ENCODE measurements at places on chromosomes 11 and 22.

DNA sequence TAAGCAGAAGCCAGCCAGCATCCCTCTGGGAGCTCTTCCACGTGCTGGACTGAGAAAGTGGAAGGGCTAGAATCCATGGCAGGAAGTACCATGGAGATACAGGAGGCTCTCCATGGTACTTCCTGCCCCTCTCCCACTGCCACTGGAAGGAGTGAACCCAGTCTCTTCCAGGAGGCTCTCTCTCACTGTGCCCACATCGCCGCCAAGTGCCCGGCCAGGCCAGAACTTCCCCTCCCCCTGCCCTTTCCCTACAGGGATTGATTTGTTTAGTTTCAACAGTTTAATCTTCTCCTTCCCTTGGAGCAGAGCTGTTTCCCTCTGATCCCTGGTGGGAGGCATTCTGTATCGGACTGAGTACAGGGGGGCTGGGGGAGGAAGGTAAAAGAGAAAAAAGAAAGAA is 133.6 kb downstream of the DSCAML1 start:
- no peak for DNase-seq

DNA sequence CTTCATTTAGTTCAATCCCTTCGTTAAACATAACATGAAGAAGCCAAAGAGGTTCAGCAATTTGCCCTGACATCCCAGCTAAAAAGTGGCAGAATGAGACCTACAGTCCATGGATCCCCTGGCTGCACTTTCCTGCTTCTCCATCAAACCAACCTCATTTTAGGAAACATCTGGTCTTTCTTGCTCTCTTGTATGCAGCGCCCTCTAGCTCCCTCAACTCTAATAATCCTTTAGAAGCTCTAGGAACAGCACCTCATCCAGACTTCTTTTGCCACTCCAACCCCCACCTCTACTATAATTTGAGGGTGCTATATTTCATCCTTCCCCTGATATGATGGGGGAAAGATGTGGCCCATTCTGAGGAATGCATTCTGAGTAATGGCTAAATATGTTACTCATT is 7.4 kb downstream of the CNTF start:
- DNase-seq: no peak

DNA sequence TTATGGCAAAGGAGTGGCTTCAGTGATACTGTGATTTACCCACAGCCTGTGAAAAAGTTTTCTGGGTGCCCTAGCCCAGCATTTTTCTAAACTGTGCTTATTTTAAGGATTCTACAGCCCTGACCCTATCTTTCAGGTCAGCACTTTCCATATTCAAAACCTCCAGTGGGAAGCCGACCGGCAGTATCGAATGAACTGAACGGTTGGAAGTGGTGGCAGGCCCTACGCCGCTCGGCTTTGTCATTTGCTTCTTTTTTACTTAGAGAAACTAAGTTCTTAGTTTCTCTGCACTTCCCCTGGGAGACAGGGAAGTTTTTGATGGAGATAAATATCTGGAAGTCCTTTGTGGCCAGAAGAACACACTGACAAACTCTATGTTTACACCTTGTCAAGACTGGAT is 994 bp downstream of the GLB1L2 start:
- DNase-seq: no peak

- DNase-seq: no peak
Observed at GRCh38 chr11:107770551-107770951, 58.7 kb upstream of the SLN start.

GRCh38 chr11:112583261-112583893 is 322.7 kb upstream of the PLET1 start:
- no peak for DNase-seq

GRCh38 chr11:77127235-77127911 is 673 bp upstream of the MYO7A start:
- peak; percentile 43 for DNase-seq

GRCh38 chr11:9569588-9570164 is 3.8 kb upstream of the WEE1 start:
- peak; percentile 29 for DNase-seq

GRCh38 chr11:35980686-35981390 is 37.0 kb downstream of the LDLRAD3 start:
- DNase-seq: no peak

DNA sequence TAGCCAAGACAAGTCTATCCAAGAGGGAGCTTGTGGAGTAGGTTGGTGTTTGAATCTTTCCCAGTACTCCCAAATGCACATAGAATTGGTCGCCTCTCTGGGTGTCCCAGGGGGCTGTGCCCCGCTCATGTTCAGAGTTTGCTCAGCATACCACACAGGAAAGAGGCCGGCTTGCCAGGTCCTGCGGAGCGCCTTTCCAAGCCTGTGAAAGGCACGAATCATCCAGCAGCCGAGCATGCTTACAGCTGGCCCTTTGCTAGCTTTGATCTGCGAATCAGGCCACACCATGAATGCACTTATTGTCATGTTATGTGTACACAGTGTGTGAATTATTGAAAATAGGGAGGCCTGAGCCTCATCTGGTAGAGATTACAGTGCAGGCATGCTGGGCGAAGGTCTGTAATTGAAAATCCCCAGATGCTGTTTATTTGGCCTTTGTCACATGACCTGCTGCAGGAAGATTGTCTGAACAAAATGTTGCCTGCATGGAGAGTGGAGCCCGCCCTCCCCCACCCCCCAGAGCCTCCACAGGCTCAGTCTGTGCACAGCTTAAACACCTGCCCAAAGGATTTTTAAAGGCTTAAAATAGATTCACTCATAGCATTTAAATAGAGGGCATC is 163.3 kb upstream of the RASSF10 start:
- peak; percentile 93 for DNase-seq

GRCh38 chr11:32870676-32871075 is 21.9 kb upstream of the QSER1 start:
- peak; percentile 8 for DNase-seq

DNA sequence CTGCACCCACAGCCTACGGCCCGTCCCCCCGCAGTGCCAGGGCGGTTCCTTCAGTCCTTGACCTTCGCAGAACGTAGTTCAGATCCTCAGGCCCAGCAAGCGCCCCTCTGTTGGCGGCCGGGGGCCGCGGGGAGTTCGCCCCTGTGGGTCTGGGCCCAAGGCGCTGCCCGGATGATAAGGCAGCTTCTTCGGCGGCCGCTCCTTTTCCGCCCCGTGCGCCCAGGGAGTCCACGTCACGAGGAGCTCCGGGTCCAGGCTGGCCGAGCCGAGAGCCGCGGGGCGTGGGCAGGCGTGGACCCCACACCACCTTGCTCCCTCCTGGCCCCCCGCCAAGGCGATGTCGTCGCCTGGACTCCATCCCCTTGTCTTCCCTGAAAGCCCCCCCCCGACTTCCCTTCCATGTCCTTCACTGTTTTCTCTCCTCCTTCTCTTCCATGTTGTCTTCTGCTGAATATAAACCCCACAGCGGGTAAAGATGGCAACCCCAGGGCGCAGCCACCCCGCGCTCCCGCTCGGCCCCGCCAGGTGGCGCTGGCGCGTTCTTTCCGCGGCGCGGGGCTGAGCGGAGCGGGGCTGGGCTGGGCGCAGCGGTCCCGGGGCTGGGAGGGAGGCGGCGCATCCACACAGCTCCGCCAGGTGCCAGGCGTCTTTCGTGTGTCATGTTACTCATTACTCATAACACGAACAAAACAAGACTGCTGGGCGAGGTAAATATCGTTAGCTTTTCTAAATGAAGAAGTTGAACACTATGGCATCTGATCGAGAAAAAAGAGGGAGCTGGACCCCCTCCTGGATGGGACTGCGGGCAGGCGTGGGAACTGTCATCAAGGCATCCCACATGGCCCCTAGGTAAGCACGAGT is 321.0 kb downstream of the NTM start:
- DNase-seq: peak; percentile 87

DNA sequence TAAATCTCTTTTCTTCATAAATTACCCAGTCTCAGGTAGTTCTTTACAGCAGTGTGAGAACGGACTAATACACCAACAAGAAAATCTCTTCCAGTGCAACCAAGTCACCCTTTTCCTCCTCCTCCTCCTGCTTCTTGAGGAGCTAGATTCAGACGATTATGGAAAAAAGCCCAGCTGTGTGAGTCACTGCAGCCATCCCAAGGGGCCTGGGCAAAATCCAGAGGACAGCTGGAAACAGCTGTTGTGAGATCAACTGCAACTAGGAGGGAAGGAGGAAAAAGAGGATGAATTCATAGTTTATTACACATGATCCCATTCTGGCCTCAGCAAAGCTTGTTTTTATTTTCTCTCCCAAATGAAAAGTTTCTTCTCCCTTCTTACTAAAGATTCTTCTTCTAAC is 32.9 kb downstream of the RBFOX2 start:
- DNase-seq: no peak

- DNase-seq: no peak
Observed at GRCh38 chr11:7645206-7645605, 28.1 kb downstream of the CYB5R2 start.

DNA sequence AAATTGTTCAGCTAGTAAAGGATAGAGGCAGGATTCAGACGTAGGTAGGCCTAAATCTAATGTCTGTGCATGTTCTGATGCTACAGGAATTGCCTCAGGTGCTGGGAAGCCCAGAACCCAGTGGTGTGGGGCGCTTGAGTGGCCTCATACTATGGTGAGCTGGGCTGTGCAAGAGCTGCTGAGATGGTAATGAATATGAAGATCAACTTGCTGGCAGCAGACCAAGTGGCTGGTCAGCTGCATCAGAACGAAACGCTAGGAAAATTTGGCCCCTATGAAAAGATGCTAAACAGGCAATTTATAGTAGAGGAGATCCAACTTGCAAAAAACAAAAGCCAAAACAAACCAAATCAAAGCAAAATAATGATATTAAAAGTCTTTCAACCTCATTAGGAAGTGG is 102.7 kb downstream of the INSC start:
- DNase-seq: no peak

GRCh38 chr11:38952698-38953097 is 2354.7 kb upstream of the RAG2 start:
- DNase-seq: no peak

DNA sequence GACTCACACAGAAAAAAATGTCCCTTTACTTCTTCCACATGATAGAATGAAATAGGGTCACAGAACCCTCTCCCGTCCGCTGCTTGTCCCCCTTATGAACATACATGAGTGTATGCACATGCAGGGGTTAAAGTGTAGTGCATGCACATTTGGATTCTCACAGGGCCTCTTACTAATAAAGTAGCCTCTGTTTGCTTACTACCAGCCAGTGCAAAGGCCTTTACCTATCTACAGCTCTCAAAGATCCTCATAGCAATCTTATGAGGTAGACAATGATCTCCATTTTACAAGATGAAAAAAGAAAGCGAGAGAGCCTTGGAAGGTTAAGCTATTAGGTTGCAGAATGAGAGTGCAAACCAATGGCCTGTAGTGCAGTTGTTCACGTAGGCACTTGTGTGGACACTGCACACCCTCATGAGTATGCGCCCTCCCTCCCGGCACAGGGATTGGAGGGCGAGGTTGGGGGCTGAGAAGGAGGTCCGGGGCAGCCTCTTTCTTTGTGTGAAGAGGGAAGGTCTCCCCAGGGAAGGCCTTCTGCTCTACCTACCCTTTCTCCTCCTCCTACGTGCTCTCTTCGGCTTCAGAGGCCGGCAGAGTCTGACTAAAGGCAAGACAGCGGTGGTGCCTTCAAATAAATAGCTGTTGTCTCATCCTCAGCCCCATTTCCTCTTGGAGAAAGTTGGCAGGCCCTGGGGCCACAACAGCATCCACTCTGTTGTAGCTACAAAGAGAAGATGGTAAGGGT is 91.3 kb downstream of the CEP164 start:
- no peak for DNase-seq

DNA sequence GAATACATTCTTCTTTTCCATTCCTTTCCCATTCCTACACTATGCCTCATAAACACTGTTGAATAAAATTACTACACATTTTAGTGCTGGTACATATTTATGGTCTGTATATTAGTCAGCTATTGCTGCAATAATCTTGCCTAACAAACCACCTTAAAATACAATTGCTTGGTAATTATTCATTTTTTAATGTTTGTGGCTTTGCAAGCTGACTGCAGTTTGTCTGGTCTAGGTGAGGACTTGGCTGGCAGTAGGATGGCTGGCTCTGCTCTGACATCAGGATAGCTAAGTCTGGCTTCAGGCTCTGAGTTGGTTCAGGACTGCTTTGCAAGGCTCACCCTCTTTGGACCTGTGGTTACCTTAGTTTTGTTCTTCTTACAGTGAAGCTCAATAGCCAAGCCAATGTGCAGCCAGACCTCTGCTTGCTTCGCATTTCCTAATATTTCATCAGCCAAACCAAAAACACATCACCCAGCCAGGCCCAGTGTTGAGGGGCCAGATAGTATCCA is 913.4 kb upstream of the RAG2 start:
- no peak for DNase-seq

- no peak for DNase-seq
Observed at GRCh38 chr11:2296913-2297622, 4.7 kb downstream of the C11orf21 start.

DNA sequence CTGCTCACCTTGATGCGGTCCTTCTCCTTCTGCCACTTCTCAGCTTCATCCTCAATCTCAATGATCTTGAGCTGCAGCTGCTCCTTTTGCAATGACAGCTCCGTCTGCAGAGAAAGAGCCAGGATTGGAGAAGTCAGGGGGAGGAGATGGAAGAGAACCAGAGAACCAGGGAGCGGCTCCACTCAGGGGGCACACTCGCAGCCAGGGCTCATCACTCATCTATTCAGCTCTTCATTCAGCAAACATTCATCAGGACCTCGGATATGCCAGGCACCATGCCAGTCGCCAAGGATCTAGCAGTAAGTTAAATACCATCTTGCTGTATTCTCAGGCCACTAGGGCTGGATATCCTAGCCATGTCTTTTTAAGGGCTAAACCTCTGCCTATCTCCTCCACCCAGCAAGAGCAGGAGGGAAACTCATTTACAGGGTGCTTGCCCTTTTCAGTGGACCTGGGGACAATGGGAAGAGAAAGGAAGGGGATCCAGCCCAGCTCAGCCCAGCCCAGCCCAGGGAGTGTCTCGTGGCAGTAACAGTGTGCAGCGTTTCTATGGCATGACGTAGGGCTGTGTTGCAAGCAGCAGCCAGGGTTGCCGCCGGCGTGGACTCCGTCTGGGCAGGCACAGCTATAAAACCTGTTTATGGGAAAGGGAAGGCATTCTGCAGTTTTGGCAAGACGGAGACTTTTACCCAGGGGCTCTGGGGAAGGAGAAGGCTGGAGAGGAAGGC is 9.4 kb downstream of the TRIM29 start:
- DNase-seq: no peak

DNA sequence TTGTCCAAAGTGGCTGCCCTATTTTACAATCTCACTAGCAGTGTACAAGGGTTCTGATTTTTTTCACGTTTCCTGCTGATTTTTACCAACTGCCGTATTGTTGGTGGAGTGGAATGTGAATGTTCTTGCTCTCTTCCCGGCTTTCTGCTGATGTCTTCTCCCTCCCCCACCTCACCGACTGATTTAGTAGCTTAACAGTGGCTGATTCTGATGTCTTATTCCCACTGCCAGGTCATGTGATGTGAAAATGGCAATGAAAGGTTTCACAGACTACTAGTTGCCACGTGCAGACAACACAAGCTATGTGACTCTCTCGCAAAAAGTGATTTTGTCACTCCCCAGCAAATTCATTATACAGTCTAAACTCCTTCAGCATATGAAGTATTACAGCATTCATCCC is 17.3 kb upstream of the NEU3 start:
- no peak for DNase-seq
